ENCODE measurements at places on chromosomes 11 and 22.

- no peak for DNase-seq
Observed at GRCh38 chr11:67434395-67434881, 3.0 kb downstream of the PTPRCAP start.

- DNase-seq, result peak; percentile 34
Observed at GRCh38 chr11:75639762-75640181, 29.1 kb downstream of the MAP6 start.

DNA sequence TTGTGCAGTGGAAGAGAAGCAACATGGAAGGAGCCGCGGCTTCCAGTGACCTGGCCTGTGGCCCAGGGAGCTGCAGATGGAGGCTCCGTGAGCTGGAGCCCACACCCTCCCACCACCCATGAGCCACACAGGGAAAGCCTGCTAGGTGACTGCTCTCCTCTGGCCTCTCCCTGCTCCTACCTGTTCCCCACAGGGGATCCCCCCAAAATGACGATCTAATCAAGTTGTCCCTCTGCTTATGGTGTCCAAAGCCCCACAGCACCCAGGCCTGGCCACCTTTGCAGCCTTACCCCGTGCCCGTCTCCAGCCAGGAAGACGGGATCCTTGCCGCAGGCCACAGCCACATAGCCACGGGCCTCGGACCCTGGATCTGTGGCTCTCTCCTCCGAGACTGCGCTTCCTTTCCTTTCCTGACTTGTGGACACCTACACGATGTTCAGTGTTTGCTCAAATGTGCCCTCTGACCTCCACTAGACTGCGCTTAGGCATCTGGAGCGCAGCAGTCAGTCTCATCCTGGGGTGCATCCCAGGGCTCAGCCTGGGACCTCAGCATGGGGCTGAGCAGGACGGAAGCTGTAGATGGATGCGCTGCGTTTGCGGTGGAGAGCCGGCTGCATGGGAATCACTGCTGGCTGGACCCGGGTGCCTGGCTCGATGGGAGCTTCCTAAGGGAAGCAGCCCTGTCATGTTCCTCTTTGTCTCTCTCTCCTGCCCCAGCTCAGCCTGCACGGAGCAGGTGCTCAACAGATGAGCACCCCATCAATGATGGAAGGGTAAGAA lies 133.3 kb downstream of the ST3GAL4 start:
- no peak for DNase-seq

- DNase-seq, result no peak
Observed at GRCh38 chr11:107040433-107041087, 22.3 kb upstream of the GUCY1A2 start.

GRCh38 chr22:26592421-26592891 lies 2.5 kb upstream of the TPST2 start:
- no peak for DNase-seq

DNA sequence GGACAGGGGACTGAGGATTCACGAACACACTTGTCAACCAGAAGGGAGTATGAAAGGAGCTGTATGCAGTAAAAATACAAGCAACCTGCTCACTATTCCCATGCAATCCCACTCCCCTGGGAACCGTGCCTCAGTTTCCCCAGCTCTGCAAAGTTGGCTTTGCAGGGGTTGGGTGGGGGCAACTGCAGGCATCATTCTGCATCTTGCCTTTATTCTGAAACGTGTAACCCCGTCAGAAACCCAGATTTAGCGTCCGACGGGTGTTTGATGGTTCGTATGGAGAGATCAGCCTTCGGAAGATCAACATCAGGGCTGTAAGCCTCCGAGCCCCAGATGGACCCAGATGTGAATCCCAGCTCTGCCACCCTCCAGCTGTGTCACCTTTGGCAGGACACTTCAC lies 3.6 kb downstream of the CYTH4 start:
- no peak for DNase-seq

- DNase-seq, result no peak
Observed at GRCh38 chr11:99275521-99275920, 254.8 kb downstream of the CNTN5 start.

Measured in hematopoietic multipotent progenitor cell (in vitro differentiated cells).